SHP77 (cell line): ENCODE measurements at places on chromosomes 6 and 20.

DNA sequence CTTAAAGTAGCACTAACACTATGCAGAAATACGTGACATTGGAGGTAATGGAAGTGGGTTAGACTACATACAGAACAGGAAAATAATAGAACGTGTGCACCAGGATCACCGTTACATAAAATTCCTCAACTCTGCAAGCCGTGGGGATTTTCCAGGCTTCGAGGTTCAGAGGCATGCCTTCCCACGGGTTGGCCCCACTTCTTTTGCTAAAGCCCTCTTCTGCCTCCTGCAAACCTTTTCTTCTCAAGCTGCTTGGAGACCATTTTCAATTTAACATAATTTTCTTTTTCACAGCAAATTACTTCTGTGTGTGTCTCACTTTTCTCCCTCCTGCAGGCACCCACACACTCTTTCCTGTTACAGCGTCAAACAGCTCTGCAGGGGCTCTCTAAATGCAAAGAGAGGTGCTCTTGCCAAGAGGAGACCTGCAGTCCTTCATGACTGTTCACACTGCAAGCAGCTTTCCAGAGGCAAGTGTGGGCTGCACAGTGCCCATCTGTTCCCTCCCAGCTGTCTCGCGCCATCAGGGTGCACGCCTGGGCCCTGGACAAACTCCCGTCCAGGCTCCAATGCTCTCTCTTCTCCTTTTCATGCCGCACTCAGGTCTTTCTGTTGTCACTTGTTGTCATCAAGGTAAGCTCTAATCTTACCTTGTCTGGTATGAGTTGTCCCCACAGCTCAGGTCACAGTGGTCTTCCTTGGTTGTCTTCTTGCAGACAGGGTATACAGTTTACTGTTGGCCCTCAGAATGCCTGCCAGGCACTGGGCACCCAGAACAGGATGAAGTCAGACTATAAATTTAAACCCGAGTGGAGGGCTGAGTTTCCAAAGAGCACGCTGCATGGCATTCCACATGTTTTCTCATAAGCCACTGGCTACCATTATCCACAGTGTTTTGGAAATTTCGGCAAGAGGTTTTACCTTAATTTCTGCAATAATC, 164.8 kb upstream of the GGTLC1 start:
- no peak for DNase-seq

DNA sequence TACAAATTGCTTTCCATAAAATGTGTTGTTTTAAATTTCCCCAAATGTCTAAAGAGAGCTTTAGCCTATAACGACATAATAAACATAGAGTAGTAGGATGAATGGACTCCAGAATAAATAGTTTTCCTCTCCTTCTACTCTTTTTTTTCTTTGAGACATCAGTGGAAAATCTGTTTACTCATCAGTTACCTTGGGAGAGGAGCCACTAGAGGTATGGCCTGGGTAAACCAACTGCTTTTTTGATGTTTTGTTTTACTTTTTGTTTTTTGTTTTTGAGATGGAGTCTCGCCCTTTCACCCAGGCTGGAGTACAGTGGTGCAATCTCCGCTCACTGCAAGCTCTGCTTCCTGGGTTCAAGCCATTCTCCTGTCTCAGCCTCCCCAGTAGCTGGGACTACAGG, 8.3 kb upstream of the TGM3 start:
- DNase-seq: no peak

DNA sequence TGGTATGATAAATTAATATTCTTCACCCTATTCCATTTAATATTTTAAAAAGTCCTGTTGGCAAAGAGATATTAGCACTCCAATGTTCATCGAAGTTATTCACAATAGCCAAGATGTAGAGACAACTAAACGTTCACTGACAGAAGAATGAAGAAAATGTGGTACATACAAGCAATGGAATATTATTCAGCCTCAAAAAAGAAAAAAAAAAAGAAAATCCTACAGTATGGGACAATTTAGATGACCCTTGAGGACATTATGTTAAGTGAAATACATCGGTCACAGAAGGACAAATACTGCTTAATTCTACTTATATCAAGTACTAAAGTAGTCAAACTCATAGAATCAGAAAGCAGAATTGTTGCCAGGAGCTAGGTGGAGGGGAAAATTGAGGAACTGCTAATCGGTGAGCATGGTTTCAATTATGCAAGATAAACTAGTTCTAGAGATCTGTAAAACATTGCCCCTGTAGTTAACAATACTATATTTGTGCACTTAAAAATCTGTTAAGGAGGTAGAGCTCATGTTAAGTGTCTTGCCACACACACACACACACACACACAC, 4.7 kb downstream of the GCLC start:
- DNase-seq: no peak

- no peak for DNase-seq
These were observed 307.3 kb downstream of the SYNE1 start for GRCh38 chr6:152329638-152330448.

DNA sequence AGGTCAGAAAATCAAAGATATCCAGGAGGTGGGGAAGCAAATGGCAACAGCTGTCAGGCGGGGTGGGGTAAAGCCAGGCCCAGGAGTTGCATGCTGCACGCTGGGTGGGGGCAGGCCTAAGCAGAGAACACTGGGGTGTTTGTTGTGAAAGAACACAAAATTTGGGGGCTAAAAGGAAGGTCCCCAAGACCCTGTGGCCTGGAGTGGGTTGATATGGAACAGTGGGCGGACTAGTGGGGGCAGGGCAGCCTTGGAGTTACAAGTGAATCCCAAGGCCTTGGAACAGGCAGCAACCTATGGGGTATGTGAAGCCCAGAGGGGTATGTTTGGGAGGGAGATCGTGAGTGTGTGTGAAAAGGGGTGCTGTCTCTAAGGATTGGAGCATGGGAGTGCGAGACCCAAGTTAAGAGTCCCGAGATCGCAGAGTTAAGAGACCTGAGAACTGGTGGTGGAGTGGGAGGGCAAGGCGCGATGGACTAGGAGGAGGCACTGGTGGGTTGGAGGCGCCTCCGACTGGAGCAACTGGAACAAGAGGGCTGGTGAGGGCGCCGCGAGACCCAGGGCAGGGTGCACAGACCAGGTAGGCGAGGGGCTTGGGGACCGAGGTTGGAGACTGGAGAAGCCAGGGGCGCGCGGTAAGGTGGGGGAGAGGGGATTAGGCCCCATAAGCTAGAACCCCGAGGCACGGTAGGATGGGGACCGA, 658 bp downstream of the CUL7 start:
- no peak for DNase-seq

GRCh38 chr6:11064836-11065235, 20.7 kb upstream of the ELOVL2 start:
- DNase-seq: no peak

DNA sequence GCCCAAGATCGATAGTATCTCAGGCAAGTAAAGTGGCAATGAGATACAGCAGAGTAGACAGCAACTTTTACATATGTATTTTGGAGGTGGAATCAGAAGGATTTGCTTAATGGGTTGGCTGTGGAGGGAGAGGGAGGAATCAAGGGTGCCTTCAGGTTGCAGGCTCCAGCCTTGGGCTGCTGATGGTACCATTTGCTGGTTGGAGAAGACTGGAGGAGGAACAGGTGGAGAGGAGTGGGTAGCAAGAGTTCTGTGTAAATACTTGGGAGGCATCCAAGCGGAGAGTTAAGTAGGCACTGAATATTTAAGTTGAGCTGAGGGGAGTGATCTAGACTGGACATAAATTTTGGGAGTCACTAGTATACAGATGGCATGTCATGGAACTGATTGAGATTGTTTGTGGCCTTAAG, 5.2 kb downstream of the BICRAL start:
- no peak for DNase-seq

DNA sequence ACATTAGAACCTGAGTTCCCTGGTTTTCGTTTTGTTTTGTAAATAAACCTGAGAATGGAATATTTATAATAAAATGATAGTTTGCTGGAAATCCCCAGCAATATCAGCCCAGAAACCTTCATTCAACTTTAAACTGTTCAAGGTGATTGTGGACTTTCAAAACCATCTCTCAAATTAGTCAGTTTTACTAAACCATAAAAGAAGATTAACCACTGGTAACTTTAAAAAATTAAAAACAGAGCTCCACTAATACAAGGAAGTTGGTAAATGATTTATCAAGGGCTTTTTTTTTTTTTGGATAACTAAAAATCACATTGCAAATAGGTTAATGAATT, 10.0 kb downstream of the MBOAT1 start:
- no peak for DNase-seq

- no peak for DNase-seq
These were observed 11.6 kb downstream of the IGF2R start for GRCh38 chr6:159980474-159980873.

- DNase-seq: no peak
These were observed 145.3 kb downstream of the AIG1 start for GRCh38 chr6:143205991-143206390.

GRCh38 chr6:96675597-96675996, 112.7 kb downstream of the FHL5 start:
- no peak for DNase-seq

DNA sequence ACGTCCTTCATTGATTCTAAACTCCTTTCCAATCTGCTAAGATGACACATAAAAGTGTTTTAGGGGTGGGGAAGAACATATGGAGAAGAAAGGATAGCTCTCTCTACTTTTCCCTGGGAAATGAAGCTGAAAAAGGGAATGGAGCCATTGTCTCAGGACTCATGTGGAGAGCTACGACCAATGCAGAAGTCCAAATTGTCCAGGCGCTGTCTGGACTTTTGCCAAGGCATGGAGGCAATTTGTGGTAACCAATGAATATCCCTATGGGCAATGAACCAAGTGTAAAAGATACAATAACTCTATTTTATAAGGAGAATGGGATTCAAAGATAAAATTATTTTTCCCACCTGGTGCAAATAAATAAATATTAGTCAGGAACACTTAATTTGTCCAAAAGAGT, 16.1 kb downstream of the FBXL4 start:
- no peak for DNase-seq

DNA sequence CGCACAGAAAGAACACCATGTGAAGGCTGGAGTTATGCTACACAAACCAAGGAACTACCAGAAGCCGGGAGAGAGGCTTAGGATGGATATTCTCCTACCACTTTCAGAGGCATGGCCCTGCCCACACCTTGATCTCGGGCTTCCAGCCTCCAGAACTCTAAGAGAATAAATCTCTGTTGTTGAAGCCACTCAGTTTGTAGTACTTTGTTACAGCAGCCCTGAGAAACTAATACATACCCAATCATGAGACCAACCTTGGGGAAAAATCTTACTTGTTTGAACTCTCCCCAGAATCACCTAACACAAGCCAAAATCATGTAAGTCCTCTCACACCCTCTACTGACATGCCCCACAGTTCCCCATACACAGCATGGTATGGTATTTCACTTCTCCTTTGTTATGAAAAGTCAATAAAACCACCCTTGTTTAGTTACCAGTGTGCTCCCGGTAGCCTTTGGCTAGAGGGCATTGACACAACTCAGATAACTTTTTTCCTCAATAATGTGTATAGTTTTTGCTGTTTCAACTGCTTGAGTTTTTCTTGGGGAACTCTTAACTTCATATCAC, 40.7 kb upstream of the SLC2A12 start:
- DNase-seq: peak; percentile 21
